ENCODE measurements at places on chromosomes 11 and 22.

DNA sequence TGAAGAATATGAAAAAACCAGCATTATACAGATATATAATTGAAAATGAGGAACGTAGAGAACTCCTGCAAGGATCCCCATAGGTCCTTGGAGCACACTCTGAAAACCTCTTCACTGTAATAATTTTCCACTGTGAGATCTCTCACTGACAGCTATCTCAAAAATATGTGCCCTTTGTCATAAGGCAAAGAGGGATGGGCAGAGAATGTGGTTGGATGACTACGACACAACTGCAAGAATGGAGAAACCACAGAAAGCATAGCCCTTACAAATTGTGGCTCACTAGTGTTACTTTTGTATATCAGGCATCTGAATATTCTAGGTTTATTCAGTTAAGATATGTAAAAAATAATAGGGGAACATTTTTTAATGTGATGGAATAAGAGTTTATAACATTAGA, 7.9 kb upstream of the CTSC start:
- DNase-seq, result no peak

- no peak for DNase-seq
Observed at GRCh38 chr22:41668971-41669911, 19.4 kb downstream of the SNU13 start.

DNA sequence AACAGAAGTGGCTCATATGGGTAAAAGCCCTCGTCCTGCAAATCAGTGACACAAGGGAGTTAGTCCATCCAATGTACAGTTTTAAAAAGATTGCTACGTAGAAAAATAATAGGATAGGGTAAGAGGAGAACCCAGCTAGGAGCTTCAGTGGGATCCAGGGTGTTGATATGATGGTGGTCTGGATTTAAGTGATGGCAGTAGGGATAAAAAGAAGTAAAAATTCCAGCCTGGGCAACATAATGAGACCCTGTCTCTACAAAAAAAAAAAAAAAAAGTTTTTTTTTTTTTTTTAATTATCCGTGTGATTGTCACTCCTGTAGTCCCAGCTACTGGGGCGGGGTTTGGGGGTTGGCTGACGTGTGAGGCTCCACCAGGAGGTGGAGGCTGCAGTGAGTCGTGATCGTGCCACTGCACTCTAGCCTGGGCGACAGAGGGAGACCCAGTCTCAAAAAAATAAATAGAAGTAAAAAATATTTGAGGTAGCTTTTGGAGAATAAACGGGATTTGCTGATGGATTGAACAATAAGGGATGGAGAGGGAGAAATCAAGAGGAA, 7.0 kb upstream of the L3MBTL2 start:
- peak; percentile 24 for DNase-seq

DNA sequence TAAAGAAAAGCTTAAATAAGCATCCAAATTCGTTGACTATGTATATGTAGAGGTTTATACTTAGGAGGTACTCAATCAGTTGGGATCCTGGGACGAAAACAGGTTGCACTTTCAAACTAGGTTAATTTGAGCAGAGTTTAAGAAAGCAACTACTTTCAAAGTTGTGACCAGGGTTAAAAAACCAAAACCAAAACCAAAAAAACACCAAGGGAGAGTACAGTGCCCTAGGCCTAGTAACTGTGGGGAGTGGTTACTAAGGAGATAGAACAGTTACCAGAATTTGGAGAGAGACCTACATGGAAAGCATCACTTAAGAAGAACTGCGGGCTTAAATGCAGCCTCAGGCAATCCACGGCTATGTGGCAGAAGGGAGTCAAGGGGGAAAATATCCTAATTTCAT, 148.3 kb downstream of the JRKL start:
- DNase-seq, result no peak

- no peak for DNase-seq
Observed at GRCh38 chr22:39289533-39289932, 29.9 kb downstream of the RPL3 start.

GRCh38 chr11:79189055-79189454, 251.8 kb downstream of the TENM4 start:
- peak; percentile 43 for DNase-seq

GRCh38 chr11:117911694-117912093, 17.5 kb downstream of the TMPRSS13 start:
- no peak for DNase-seq

GRCh38 chr22:20037419-20037818, 16.5 kb downstream of the TANGO2 start:
- no peak for DNase-seq

- no peak for DNase-seq
Observed at GRCh38 chr11:120637131-120637530, 125.6 kb downstream of the GRIK4 start.

GRCh38 chr11:101428918-101429317, 154.9 kb downstream of the TRPC6 start:
- DNase-seq, result no peak

- no peak for DNase-seq
Observed at GRCh38 chr11:131178596-131178995, 191.8 kb upstream of the NTM start.

- no peak for DNase-seq
Observed at GRCh38 chr22:21594865-21595452, 27.4 kb downstream of the UBE2L3 start.

GRCh38 chr22:48018346-48018745, 1255.9 kb downstream of the TBC1D22A start:
- DNase-seq, result no peak

GRCh38 chr11:8382436-8383053, 118.9 kb upstream of the LMO1 start:
- no peak for DNase-seq

DNA sequence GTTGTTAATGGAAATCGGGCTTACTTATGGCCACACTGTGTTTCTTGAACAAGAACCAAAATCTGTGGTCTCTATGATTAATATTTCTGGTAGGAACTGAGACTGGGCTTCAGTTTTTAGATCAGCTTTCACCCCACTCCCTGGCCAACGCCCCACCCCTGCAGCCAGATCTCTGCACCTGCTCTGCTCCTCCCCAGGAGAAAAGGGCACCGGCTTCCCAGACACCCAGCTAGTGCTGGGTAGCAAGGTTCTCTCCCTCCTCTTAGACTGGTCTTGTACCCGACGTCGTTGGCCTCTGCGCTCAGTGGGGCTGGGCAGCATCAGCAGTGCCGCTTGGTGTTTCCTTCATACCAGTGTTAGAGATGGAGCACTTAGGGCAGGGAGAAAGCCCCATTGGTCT, 17.0 kb upstream of the CTTN start:
- no peak for DNase-seq

- peak; percentile 84 for DNase-seq
Observed at GRCh38 chr11:71532036-71532610, 5.1 kb downstream of the KRTAP5-7 start.

- no peak for DNase-seq
Observed at GRCh38 chr11:119496469-119496868, 73.5 kb upstream of the THY1 start.

- DNase-seq, result no peak
Observed at GRCh38 chr11:15493921-15494620, 379.3 kb downstream of the INSC start.

Measured in inflammatory macrophage (primary cell).